ENCODE measurements at places on chromosomes 16 and 17.

GRCh38 chr16:20260215-20261009 is 66.9 kb downstream of the GP2 start:
- DNase-seq: no peak

GRCh38 chr16:77617553-77617952 is 104.8 kb upstream of the NUDT7 start:
- no peak for DNase-seq

GRCh38 chr17:17161121-17161520 is 45.0 kb downstream of the PLD6 start:
- no peak for DNase-seq

DNA sequence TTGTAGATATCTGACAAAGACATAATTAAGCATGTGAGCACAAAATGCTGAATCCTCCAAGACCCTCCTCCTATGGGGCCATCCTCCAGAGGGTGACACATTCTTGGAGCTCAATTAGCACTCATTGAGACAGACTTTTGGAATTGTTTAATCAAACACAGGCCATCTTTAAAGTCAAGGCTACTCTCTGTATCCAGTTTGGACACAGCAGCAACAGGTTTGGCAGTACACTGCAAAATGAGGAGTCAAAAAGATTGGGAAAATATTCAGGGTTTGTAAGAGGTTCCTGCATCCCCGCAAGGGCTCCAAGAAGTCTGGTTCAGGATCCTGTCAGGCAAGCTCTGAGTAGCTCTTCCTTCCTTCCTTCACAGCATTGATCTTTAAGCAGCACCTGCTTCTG is 1.3 kb downstream of the ITFG1 start:
- no peak for DNase-seq

- DNase-seq: no peak
These were observed 589 bp upstream of the FBF1 start for GRCh38 chr17:75941442-75941819.

DNA sequence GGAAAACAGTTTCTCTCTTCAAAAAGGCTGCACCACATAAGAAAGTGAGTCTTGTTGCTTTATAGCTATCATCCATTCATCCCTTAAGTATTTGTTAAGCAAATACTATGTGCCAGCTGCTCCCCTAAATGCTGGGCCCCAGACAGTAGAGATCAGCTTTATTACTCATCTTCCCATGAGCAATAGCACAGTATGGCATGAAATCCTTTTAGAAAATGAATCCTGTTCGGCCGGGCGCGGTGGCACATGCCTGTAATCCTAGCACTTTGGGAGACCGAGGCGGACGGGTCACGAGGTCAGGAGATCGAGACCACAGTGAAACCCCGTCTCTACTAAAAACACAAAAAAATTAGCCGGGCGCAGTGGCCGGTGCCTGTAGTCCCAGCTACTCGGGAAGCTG is 99.5 kb downstream of the MYO1D start:
- no peak for DNase-seq

GRCh38 chr17:68803164-68803929 is 151.8 kb downstream of the ABCA8 start:
- DNase-seq: no peak

- no peak for DNase-seq
These were observed 4.5 kb upstream of the BANP start for GRCh38 chr16:87946596-87947347.

DNA sequence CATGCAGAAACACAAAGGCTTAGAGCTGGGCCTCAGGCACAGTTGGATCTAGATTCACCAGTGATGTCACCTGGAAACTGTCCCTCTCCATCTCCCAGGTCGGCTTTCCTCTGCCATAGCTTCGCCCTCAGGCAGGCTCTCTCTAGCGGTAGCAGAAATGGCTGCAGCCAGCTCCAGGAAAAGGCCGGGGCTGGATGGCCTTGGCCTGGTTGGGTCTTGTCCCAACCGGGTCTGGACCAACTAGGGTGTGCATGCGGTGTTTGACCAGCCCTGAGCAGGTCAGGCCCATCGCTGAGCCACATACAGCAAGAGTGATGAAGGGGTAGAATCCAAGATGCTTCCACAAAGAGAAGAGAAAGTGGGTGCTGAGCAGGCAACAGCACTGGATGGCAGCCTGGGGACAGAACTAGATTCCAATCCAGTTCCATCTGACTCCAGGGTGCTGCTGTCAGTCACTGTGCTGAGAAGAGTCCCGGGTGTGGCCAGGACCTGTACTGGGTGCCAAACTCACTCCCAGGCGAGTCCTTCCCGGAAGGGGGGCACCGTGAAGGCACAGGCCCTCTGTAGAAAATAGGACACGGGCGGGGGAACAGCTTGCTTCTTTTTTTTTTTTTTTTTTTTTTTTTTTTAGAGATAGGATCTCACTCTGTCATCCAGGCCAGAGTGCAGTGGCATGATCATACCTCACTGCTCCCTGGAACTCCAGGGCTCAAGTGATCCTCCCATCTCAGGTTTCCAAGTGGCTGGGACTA is 51.8 kb downstream of the SOCS3 start:
- no peak for DNase-seq

DNA sequence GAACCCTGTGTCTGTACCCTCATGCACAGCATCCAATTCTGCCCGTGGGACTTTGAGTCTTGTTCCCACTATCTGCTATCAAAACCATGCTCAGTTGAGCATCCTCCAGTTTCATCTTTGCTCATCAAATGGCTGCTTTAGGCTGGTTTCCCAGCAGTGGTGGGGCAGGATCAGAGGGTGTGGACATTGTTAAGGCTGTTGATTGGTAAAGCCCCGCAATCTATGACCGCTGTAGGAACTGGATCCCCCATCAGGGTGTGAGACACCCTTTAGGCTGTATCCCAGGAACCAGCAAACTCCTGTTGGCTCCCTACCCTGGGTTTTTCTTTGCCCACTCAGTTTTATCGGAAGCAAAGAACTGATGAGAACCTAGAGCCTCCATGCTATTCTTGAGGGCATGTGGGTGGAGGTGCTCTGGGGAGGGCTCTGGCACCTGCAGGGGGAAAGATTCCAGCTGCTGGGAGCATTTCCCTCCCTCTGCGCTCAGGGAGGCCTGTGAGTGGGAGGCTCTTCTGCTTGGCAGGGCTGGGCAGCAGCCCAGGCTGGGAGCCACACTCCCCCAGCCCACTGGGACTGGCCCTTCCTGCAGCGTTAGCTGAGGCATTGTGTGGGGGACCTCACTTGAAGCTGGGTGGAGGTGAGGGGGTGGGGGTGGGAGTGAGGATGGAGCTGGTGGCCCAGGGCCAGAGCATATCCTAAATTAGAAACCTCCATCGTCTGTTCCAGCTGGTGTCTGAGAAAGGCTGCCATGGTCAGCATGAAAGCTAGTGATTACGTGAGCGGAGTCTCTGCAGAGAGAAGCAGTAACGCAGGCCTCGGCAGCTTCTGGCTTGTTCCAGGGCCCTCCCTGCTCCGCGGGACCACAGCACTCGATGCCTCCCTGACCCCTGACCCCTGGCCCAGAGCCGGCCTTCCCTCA is 160.6 kb downstream of the IRF8 start:
- DNase-seq: no peak

- DNase-seq: no peak
These were observed 12.4 kb downstream of the SLC47A2 start for GRCh38 chr17:19703828-19704613.

- no peak for DNase-seq
These were observed 45.6 kb downstream of the TMC6 start for GRCh38 chr17:78082988-78083387.

GRCh38 chr17:35865412-35866340 is 3.0 kb downstream of the HEATR9 start:
- no peak for DNase-seq

DNA sequence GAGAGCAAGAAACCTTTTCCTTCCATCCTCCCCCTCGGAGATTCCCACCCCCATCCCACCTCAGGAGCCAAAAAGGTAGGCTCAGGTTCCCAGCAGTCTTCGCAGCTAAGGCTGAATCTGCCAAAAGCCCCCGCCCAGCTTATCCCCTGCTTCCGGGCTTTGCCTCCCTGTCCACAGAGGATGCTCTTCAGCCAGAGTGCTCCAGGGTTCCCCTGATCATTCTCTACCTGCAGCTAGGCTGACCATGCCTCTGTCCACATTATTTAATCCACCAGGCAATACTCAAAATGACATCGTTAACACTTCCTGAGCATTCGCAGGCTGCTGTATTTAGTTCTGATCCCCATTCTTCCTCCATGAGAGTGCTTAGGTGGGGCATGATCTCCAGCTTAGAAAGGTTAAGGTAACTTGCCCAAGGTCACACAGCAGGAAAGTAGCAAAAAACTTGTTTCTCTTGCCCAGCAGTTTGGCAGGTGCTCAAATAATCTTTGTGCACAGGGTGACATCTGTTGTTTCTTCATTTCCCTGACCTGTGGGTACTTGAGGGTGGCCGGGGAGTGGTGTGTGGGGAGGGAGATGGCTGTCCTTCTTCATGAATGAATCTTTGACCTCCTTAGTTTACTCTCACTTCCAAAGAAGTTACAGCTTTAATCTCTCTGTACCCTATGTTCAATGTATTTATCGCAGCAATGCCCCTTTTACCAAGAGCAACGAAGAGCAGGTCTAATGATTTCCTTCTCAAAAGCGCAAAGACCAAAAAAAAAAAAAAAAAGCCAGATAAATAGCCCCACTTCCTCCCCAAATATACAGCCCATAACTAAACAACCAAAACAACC is 848 bp upstream of the TBKBP1 start:
- peak; percentile 61 for DNase-seq

DNA sequence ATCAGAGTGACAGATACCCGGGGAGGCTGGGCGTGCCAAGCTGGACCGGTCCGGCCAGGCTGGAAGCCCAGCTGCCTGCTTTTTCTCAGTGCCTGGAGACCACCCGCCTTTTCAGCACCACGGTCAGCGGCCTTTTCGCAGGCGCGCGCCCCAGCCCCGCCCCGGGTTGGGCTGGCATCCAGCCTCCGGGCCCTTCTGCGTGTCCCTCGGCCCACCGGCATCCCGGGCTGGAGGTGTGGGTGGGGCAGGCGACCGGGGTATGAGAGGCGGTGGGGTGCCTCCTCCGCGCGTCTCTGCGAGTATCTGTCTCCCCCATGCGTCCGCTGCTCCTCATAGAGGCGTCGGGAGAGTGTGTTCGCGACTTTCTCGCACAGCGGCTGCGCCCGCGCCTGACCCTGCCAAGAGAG is 102.5 kb downstream of the MRM1 start:
- DNase-seq: peak; percentile 82

GRCh38 chr17:61508912-61509311 is 56.7 kb downstream of the TBX4 start:
- DNase-seq: no peak

Measured in activated effector memory CD4-positive, alpha-beta T cell treated with anti-CD3 and anti-CD28 coated beads, Interleukin-2, amount 50 U/mL, for 16 hours (primary cell).